GM23248 (cell line): ENCODE measurements at places on chromosomes 12 and 14. TPM values are rescaled to one million over a fixed set of nuclear protein-coding genes. Genes with fewer than 3 reads are reported as not detected.

GRCh38 chr12:94831081-94831751 lies 172.3 kb downstream of the NDUFA12 start:
- no peak overlapping the region for H3K4me3 ChIP-seq
- no peaks in the 10 kb centered on the region for H3K36me3 ChIP-seq
- no peak overlapping the region for H3K27ac ChIP-seq

GRCh38 chr12:59874781-59875180 lies 279.0 kb downstream of the SLC16A7 start:
- DNase-seq, result no peak
- no peaks in the 10 kb centered on the region for H3K4me1 ChIP-seq
- no peak overlapping the region for H3K27ac ChIP-seq
- no peak overlapping the region for H3K4me3 ChIP-seq

CLECL1 gene
- total RNA-seq, result not detected in 2 replicates

KRT78 gene
- not detected in 2 replicates for total RNA-seq

- peak; percentile 23 for DNase-seq
- H3K27ac ChIP-seq, result no peak overlapping the region
- H3K27me3 ChIP-seq, result no peaks in the 10 kb centered on the region
- no peak overlapping the region for H3K4me3 ChIP-seq
Measured at GRCh38 chr12:93733358-93733757, 56.2 kb downstream of the CRADD start.

GRCh38 chr12:54935235-54935951 lies 49.2 kb downstream of the TESPA1 start:
- H3K27me3 ChIP-seq, result no peaks in the 10 kb centered on the region
- H3K4me1 ChIP-seq, result peaks cover 34% of the 10 kb centered on the region
- no peaks in the 10 kb centered on the region for H3K36me3 ChIP-seq
- H3K27ac ChIP-seq, result peak overlapping the region; percentile 77
- no peak overlapping the region for H3K4me3 ChIP-seq
- peak; percentile 94 for DNase-seq

GALNT8 gene
- not detected in 2 replicates for total RNA-seq

P2RX2 gene
- not detected in 2 replicates for total RNA-seq

SCNN1A gene
- 0.76 TPM in 1 of 2 replicates, not detected in the other for total RNA-seq

GRCh38 chr12:106289196-106289681 lies 13.3 kb upstream of the TCP11L2 start:
- H3K4me3 ChIP-seq, result no peak overlapping the region
- peak overlapping the region; percentile 89 for H3K27ac ChIP-seq
- H3K4me1 ChIP-seq, result peaks cover 16% of the 10 kb centered on the region

GRCh38 chr12:44029194-44029593 lies 193.3 kb downstream of the TMEM117 start:
- H3K4me1 ChIP-seq, result no peaks in the 10 kb centered on the region
- H3K27me3 ChIP-seq, result no peaks in the 10 kb centered on the region
- H3K36me3 ChIP-seq, result no peaks in the 10 kb centered on the region
- H3K4me3 ChIP-seq, result no peak overlapping the region

DNA sequence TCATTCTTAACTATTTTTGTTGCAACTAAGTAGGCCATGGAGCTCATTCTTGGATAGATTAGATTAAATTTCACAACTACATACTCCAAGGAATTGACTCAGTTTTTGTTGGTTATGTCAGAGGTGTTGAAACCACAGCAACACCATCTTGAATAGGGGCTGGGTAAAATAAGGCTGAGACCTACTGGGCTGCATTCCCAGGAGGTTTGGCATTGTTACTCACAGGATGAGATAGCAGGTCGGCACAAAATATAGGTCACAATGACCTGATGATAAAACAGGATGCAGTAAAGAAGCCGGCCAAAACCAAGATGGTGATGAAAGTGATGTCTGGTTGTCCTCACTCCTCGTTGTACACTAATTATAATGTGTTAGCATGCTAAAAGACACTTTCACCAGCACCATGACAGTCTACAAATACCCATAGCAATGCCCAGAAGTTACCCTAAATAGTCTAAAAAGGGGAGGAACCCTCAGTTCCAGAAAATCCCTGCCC lies 20.9 kb downstream of the DMAC2L start:
- DNase-seq, result peak; percentile 90
- H3K36me3 ChIP-seq, result no peaks in the 10 kb centered on the region
- H3K27ac ChIP-seq, result peak overlapping the region; percentile 43
- no peaks in the 10 kb centered on the region for H3K27me3 ChIP-seq

GRCh38 chr12:29616664-29617406 lies 119.3 kb upstream of the OVCH1 start:
- peak overlapping the region; percentile 81 for H3K27ac ChIP-seq
- peak; percentile 93 for DNase-seq
- H3K4me1 ChIP-seq, result peaks cover 38% of the 10 kb centered on the region
- no peaks in the 10 kb centered on the region for H3K27me3 ChIP-seq

DNA sequence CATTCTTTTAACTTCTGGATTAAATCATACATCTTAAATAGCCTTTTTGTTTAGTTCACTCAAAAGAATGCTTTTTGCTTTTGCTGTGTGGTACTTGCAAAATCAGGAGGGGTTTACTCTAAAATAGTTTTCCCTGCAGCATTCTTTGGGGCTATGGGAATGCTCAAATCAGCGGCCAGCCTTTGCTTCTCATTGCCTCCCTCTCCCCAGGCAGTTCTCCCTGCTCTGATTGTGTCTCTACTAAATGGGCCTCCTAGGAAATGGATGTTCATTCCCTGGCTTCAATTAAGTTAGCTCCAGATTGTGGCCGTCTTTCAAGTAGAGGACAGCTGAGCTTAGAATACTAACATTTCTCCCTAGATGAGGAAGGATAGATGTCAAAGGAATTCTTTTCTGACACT lies 4.4 kb downstream of the TULP3 start:
- H3K36me3 ChIP-seq, result no peaks in the 10 kb centered on the region
- H3K27ac ChIP-seq, result peak overlapping the region; percentile 52
- peak; percentile 46 for DNase-seq
- H3K4me1 ChIP-seq, result peaks cover 22% of the 10 kb centered on the region
- H3K4me3 ChIP-seq, result 0 out of 2 replicates have a peak overlapping the region, but pooled peaks have one; percentile 4

PTGER2 gene
- total RNA-seq, result 6.2 and 7.2 TPM in 2 replicates

- no peaks in the 10 kb centered on the region for H3K27me3 ChIP-seq
- no peak for DNase-seq
- no peaks in the 10 kb centered on the region for H3K4me1 ChIP-seq
- H3K27ac ChIP-seq, result no peak overlapping the region
- no peak overlapping the region for H3K4me3 ChIP-seq
Measured at GRCh38 chr12:29991924-29992323, 208.2 kb upstream of the TMTC1 start.

AMDHD1 gene
- total RNA-seq, result 1.1 and 1.3 TPM in 2 replicates

LRP6 gene
- 19.2 and 20.1 TPM in 2 replicates for total RNA-seq

RTN1 gene
- not detected in 2 replicates for total RNA-seq

ISCA2 gene
- 12.3 and 22.9 TPM in 2 replicates for total RNA-seq

GRCh38 chr12:110656071-110656655 lies 32.8 kb downstream of the HVCN1 start:
- H3K4me1 ChIP-seq, result no peaks in the 10 kb centered on the region
- H3K27ac ChIP-seq, result no peak overlapping the region
- no peaks in the 10 kb centered on the region for H3K27me3 ChIP-seq
- H3K4me3 ChIP-seq, result no peak overlapping the region
- H3K36me3 ChIP-seq, result no peaks in the 10 kb centered on the region
- no peak for DNase-seq

DNA sequence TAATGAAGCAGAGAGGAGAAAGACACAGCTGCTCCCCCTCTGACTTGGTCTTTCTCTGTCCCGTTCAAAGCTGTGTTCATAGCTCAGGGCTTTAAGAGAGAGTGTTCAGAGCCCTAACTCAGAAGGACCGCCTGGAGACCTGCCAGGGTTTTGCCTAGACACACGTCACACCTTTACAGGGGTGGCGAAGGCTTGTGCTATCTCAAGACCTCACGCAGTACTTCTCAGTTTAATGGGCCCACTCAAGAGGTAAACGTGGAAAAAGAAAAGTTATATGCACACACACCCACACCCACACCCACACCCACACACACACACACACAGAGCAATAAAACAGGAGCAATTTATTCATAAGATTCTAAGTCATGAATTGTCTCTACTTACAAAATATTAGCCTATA lies 374.3 kb downstream of the C12orf75 start:
- no peaks in the 10 kb centered on the region for H3K27me3 ChIP-seq
- H3K4me3 ChIP-seq, result no peak overlapping the region
- no peak overlapping the region for H3K27ac ChIP-seq
- no peaks in the 10 kb centered on the region for H3K36me3 ChIP-seq

- H3K27ac ChIP-seq, result no peak overlapping the region
- no peaks in the 10 kb centered on the region for H3K4me1 ChIP-seq
- no peaks in the 10 kb centered on the region for H3K27me3 ChIP-seq
- DNase-seq, result peak; percentile 37
- H3K4me3 ChIP-seq, result no peak overlapping the region
- H3K36me3 ChIP-seq, result no peaks in the 10 kb centered on the region
Measured at GRCh38 chr12:79155683-79156082, 291.1 kb downstream of the SYT1 start.

GRCh38 chr12:119827760-119828159 lies 49.4 kb downstream of the CIT start:
- DNase-seq, result no peak
- no peaks in the 10 kb centered on the region for H3K27me3 ChIP-seq
- H3K4me1 ChIP-seq, result no peaks in the 10 kb centered on the region
- H3K36me3 ChIP-seq, result no peaks in the 10 kb centered on the region

DNA sequence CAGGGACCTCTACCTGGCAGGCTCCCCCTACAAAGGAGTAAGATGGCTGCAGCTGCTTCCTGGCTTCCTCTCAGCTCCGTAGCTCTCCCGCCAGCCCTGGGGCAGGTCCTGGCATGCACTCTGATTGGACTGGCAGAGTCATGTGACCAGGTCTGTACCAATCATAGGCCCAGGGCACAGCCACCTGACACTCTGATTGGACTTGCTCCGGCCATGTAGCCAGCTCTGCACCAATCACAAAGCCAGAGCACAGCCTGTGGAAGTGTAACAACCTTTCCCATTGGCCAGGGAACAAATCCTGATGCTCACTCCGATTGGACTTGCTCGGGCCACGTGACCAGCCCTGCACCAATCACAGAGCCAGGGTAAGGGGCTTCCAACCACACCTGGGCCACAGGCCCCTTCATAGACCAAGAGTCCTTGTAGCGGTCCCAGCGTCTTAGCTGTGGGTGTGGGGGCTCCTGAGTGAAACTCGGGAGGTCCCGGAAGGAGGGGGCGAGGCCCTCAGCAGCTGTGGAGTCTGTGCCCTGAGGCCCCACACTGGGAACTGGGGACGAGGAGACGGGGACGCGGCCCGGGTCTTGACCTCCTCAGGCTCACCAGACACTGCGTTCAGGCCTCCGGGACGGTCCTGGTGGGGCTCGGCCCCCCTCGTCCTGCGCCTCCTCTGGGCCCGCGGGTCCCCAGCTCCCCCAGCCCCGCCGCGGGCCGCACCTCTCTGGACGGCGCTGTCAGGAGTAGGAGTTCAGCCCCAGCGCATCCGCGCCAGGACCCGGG lies 210.6 kb downstream of the ADGRD1 start:
- no peaks in the 10 kb centered on the region for H3K27me3 ChIP-seq
- H3K4me3 ChIP-seq, result no peak overlapping the region
- DNase-seq, result no peak
- H3K27ac ChIP-seq, result no peak overlapping the region

DNA sequence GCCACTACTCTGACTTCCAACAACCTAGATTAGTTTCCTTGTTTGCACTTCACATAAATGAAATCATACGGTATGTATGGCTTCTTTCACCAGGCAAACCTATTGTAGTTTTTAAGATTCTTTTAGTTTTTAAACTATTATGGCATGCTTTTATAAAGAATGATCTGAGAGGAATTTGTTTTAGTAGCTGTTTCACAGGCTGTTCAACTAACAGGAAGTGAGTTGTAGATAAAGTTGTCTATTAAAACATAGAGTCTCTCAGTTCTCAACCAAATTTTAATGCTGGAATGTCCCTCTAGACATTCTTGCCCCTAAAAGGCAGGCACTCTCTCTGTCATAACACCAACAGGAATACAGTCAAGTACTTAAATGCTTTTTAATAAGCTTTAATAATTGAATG lies 102.7 kb upstream of the DACT1 start:
- H3K4me3 ChIP-seq, result no peak overlapping the region
- DNase-seq, result peak; percentile 8
- no peaks in the 10 kb centered on the region for H3K27me3 ChIP-seq
- no peaks in the 10 kb centered on the region for H3K36me3 ChIP-seq
- H3K27ac ChIP-seq, result no peak overlapping the region

GRCh38 chr14:72636094-72636493 lies 257.8 kb downstream of the DPF3 start:
- peaks cover 57% of the 10 kb centered on the region for H3K4me1 ChIP-seq
- H3K27ac ChIP-seq, result peak overlapping the region; percentile 40
- peak; percentile 52 for DNase-seq

- H3K36me3 ChIP-seq, result no peaks in the 10 kb centered on the region
- no peak for DNase-seq
- H3K4me3 ChIP-seq, result peak overlapping the region; percentile 72
- peak overlapping the region; percentile 88 for H3K27ac ChIP-seq
- no peaks in the 10 kb centered on the region for H3K27me3 ChIP-seq
Measured at GRCh38 chr12:119181202-119181601, 2.5 kb downstream of the HSPB8 start.

KRT74 gene
- total RNA-seq, result not detected in 2 replicates

CAND1 gene
- total RNA-seq, result 65.1 and 92.6 TPM in 2 replicates

FGF23 gene
- total RNA-seq, result not detected in 2 replicates

DNA sequence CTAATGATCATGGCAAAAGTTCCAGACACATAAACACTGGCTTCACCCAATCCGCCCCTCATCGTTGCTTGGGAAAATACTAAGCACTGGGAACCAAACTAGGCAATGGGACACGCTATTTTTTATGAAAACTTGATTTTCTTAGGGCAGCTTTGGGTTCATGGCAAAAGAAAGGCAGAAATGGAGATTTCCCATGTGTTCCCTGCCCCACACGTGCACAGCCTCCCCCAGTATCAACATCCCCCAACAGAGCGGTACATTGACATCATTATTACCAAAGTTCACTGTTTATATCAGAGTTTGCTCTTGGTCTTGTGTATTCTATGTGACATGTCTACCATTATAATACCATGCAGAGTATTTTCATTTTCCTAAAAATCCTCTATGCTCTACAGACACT lies 71.0 kb downstream of the DBX2 start:
- H3K4me1 ChIP-seq, result no peaks in the 10 kb centered on the region
- no peaks in the 10 kb centered on the region for H3K36me3 ChIP-seq
- no peaks in the 10 kb centered on the region; the same call in 1 of the 2 replicates for H3K27me3 ChIP-seq
- no peak for DNase-seq
- H3K4me3 ChIP-seq, result no peak overlapping the region
